Fibroblast of villous mesenchyme (primary cell): ENCODE measurements at places on chromosomes 3 and 15. TPM values are rescaled to one million over a fixed set of nuclear protein-coding genes. Genes with fewer than 3 reads are reported as not detected.

GRCh38 chr15:75107908-75108838 lies 84.8 kb downstream of the PPCDC start:
- peak; percentile 81 for DNase-seq

GRCh38 chr3:128067489-128067888 lies 15.3 kb downstream of the SEC61A1 start:
- DNase-seq, result no peak

DNA sequence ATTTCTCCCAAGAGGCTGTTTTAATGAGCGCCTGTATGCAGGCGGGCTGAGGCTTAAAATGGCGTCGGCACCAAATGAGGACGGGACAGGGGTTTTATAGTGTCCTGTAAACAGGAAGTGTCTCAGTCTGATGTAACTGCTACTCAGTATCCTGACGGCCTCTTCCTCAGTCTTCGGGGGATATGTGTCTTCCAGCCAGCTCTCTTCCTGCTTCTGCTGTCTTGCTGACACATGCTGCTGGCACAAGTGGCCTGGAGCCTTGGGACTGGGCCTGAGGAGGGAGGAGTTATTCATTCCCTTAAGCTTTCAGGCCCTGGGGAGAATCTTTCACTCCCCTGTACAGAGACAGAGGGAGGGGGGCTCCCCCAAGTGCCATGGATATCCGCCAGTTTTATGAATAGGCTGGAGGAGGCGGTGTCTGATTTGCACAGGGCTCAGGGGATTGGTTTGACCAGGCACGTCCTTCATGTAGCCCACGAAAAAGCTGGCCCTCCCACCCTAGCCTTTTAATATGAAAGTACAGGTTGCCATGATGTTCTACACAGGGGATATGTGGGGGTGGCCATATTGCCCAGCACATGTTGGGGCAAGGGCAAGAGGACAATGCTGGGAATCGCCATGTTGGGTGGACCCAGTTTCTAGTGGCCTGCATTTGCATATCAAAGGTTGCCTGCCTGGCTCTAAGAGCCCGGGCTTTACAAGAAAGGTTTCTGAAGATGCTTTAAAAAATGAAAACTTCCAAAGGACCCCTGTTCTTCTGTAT lies 19.9 kb downstream of the NDUFB4 start:
- DNase-seq, result peak; percentile 74

GRCh38 chr3:141796081-141796888 lies 33.1 kb downstream of the GRK7 start:
- DNase-seq, result peak; percentile 77

GRCh38 chr15:75760704-75761435 lies 48.2 kb upstream of the CSPG4 start:
- no peak for DNase-seq

- peak; percentile 72 for DNase-seq
These were observed 63.2 kb downstream of the HCN4 start for GRCh38 chr15:73305331-73306211.

DNA sequence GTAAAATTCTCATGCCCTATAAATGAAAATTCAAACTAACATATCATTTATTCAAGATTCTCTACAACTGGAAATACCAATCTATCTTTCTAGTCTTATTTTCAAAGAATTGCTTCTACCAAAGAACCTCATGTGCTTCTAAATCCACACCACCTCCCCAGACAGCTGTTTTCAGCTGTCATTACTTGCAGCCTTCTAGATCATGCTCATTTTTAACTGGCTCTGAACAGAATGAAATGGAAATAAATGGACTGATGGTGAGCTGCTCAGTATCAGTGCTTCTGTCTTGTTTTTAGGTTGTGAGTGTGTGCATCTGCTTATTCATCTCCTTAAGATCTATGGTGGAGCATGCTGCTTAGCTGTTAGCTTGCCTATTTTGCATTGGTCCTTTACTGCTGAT lies 29.4 kb downstream of the GOLGB1 start:
- no peak for DNase-seq

GRCh38 chr15:80619680-80620079 lies 75.4 kb upstream of the ABHD17C start:
- peak; percentile 48 for DNase-seq

DNA sequence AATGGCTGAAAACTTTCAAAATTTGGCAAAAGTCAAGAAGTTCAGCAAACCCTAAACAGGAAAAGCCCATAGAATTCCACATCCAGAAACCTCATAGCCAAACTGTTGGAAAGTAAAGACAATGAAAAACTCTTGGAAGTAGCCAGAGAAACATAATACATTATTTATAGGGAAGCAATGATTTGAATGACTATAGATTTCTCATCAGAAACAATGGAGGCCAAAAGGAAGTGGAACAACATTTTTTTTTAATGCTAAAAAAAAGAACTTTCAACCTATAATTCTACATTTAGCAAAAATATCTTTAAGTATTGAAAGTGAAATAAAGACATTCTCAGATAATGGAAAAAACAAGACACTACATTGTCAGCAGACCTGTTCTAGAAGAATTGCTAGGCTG lies 30.2 kb downstream of the ALPK3 start:
- no peak for DNase-seq

- DNase-seq, result peak; percentile 59
These were observed 433.7 kb downstream of the MAGI1 start for GRCh38 chr3:65604863-65605526.

- DNase-seq, result peak; percentile 36
These were observed 23.0 kb downstream of the TPM1 start for GRCh38 chr15:63065262-63066221.

- DNase-seq, result peak; percentile 67
These were observed 36.2 kb downstream of the PFN2 start for GRCh38 chr3:149934524-149934923.

- DNase-seq, result peak; percentile 63
These were observed 178.4 kb upstream of the CDIN1 start for GRCh38 chr15:36400936-36401585.

DNA sequence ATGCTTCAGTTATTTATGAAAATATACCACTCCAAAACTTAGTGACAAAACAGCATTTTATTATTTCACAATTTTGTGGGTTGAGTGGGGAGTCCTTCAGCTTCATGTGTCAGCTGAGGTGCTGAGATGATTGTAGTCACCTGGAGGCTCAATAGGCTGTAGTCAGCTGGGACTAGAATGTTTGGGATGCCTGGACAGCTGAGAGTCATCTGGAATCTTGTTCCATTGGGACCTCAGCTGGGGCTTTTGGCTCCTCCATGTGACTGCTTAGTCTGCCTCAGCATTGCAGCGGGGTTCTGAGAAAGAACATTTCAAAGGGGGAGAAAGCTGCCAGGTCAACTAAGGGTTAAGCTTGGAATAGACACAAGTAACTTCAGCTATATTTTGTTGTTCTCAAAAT lies 13.4 kb downstream of the STT3B start:
- DNase-seq, result no peak

DNA sequence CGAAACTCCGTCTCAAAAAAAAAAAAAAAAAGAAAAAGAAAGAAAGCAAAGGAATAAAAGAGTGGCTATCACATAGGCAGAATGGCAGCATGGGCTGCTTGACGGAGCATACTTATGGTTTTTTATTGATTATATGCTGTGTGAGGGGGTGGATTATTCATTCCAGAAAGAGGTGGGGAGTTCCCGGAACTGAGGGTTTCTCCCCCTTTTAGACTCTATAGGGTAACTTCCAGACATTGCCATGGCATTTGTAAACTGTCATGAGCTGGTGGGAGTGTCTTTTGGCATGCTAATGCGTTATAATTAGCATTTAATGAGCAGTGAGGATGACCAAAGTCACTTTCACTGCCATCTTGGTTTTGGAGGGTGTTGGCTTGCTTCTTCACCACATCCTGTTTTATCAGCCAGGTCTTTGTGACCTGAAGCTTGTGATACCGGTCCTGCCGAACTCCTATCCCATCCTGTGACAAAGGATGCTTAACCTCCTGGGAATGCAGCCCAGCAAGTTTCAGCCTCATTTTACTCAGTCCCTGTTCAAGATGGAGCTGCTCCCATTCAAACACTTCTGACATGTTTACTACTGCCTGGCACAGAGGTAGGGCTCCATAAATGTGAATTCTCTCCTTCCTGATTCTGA lies 15.8 kb upstream of the ABHD17C start:
- no peak for DNase-seq

DNA sequence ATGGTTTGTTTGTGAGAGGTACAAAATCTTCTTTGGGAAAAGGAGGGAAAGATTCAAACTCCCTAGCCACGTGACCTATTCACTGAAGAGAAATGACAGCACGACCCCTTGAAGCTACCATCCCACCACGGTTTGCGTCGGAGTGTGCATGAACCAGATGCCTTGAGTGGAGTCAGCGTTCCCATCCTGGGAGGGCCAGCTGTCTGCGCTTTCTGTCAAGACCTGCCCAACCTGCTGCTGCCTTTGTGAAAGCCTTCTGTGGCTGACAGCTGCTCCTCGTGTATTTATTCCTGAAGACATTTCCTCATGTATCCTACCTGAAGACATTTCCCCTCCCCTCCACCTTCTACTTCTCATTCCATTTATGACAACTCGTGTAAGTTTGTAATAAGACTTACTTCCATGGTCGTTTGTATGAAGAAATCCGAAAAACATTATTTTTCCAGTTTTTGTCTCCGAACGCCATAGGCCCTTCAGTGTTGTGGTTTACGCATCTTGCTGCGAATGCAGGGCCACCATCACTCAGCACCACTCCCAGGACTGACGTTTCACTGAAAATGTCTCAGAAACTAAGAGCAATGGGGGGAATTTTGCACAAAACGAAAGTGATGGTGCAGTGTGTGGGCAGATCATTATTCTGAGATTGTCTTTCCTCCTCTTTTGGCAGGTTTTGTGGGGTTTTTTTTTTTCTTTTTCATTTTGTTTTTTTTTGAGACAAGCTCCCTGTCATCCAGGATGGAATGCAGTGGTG lies 18.9 kb downstream of the EBLN2 start:
- no peak for DNase-seq

- DNase-seq, result peak; percentile 62
These were observed 2.3 kb downstream of the BBX start for GRCh38 chr3:107524841-107525643.

GRCh38 chr3:188916934-188917401 lies 254.8 kb upstream of the TPRG1 start:
- DNase-seq, result no peak

DNA sequence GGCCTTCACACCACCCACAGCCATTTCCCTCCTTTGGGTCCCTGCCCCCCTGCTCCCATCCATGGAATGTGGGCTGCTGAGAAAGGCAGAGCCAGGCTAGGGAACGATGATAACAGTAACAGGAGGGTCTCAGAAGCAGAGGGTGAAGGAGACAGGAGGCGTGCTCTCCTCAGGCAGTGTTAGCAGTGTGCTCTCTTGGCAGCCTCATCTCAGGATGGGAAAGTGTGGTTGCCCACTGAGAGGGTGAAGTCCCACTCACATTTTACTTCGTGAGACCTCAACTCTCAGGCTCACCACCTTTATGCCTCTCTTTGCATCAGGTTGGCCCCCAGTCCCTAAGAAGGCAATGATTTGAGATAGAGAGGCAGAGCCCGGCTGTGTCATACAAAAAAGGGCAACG lies 24.5 kb downstream of the TIGIT start:
- no peak for DNase-seq

- peak; percentile 60 for DNase-seq
These were observed 207.1 kb downstream of the TBC1D2B start for GRCh38 chr15:77870195-77871065.

GRCh38 chr15:77352887-77353286 lies 67.0 kb downstream of the PEAK1 start:
- no peak for DNase-seq

- no peak for DNase-seq
These were observed 582 bp downstream of the CGNL1 start for GRCh38 chr15:57376696-57377477.

DNA sequence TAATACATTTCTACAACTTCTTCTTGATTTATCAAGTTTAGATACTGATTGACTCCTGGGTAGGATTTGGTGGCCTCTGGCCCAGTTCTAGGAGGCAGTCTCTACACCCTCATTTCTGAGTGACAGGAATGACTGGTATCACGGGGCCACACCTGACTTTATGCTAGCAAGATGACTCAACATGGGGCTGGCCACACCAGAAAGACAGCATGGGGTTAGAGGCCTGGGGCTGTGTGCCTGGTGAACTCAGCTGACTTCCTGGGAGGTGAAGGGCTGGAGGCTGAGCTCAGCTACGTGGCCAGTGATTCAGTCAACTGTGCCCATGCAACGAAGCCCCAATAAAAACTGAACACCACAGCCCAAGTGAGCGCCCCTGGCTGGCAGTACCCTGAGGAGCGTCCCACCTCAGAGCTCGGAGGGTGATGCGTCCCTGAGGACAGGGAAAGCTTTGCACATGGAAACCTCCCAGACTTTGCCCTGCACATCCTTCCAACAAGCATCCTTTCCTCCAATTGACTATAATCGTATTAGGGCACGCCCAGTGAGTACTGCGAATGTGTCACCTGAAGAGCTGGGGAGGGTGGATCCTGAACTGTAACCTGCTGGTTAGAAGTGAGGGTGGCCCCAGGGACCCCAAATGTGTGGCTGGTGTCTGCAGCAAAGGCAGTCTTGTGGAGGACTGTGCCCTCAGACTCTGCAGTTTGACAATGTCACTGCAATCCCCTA lies 57.2 kb downstream of the NIPA2 start:
- DNase-seq, result peak; percentile 54

- no peak for DNase-seq
These were observed 13.0 kb upstream of the FBLN2 start for GRCh38 chr3:13535905-13536304.

DNA sequence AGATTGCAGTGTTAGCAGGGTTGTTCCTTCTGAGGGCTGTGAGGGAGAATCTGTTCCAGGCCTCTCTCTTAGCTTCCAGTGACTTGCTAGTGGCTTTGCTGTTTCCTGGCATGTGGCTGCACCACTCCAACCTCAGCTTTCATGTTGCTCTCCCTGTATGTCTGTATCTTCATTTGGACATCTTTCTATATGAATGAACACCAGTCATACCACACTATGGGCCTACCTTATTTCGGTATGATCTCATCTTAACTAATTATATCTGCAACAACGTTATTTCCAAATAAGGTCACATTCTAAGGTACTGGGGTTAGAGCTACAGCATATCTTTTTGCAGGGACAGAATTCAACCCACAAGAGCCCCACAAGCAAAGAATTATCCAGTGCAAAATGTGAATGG lies 356.7 kb upstream of the UMPS start:
- DNase-seq, result no peak

DNA sequence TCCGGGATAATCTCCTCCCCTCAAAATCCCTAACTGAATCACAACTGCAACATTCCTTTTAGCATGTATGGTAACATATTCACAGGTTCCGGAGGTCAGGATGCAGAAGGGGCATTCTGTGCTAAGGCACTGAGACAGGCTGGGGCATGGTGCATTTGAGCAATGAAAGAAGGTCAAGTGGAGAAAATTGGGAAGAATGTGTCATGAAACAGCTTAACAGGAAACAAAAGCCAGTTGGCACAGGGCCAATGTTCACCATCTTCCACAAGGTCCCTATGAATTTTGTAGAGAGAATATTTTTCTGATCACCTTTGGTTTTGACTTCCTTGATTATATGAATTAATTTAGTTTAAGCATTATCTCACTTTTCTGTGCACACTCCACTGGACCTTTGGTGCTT lies 587.7 kb upstream of the NR2F2 start:
- no peak for DNase-seq

The CCR1 gene
- under 0.01 and 0.32 TPM in 2 replicates for total RNA-seq

The THOC7 gene
- total RNA-seq, result 46.1 and 47.9 TPM in 2 replicates

The UROC1 gene
- total RNA-seq, result under 0.01 TPM in 1 of 2 replicates, not detected in the other

The LTF gene
- total RNA-seq, result under 0.01 TPM in 1 of 2 replicates, not detected in the other

The MLH1 gene
- 56.7 and 63.5 TPM in 2 replicates for total RNA-seq

The SLC51B gene
- not detected in 2 replicates for total RNA-seq

The AGTR1 gene
- 0.43 and 1.6 TPM in 2 replicates for total RNA-seq

The CLDN1 gene
- total RNA-seq, result 3.5 and 14.2 TPM in 2 replicates

The CPEB1 gene
- total RNA-seq, result 3.9 and 7.1 TPM in 2 replicates

The MUSTN1 gene
- not detected in 2 replicates for total RNA-seq

The CDCP1 gene
- total RNA-seq, result 10.4 and 20.6 TPM in 2 replicates

The SUSD5 gene
- 1.3 and 2.2 TPM in 2 replicates for total RNA-seq

The GP5 gene
- 0.32 TPM in 1 of 2 replicates, not detected in the other for total RNA-seq

The BDH1 gene
- 4.8 and 5.2 TPM in 2 replicates for total RNA-seq

The MAP1A gene
- total RNA-seq, result 60.9 and 65.7 TPM in 2 replicates
